ENCODE measurements at places on chromosomes 6 and 20.

- no peak for DNase-seq
Measured at GRCh38 chr6:44580901-44581300, 193.4 kb downstream of the CDC5L start.

DNA sequence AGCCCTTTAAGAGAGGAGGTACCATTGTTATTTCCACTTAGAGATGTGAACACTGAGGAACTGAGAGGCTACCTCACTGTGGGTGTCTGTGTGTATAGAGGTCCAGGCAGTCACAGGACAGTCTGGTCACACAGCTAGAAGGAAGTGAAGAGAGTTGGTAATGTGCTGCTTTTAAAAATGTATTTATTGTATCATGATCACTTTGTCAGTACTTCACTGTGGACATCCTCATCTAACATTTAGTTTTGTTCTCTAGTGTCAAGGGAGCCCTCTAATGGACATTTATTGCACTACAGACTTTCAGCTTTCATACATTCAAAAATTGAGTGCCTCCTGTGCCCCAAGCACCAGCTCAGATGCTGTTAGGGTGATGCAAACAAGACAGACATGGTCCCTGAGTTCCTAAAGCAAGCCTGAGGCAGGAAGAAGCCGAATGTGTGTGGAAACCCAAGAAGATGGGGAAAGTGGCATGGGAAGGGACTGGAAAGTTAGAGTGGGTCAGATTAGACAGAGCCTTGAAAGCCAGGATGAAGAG lies 123.0 kb downstream of the SLC16A10 start:
- no peak for DNase-seq

- DNase-seq = no peak
Measured at GRCh38 chr6:139763468-139764210, 389.2 kb upstream of the CITED2 start.

DNA sequence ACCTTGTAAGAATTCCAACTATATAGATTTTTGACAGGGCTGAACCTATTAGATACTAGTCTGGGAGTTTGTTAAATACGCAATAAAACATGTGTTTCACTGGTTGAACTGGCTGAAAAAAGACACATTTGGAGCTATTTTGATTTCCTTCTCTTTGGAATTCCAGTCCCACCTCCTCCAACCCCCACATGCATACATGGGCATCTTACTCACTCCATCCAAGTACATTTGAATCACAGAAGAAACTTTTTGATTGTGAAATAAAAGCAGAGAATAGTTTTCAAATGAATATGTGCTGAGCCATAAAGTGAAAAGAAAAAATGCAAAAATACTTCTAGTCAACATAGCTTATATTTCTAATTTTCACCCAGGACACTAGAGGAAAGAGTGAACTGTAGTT lies 33.9 kb upstream of the STXBP5 start:
- DNase-seq = no peak

GRCh38 chr6:105545947-105546731 lies 143.3 kb upstream of the PREP start:
- no peak for DNase-seq

- no peak for DNase-seq
Measured at GRCh38 chr6:40135491-40136072, 201.3 kb upstream of the MOCS1 start.

- no peak for DNase-seq
Measured at GRCh38 chr6:161498881-161499280, 225.0 kb upstream of the AGPAT4 start.

- no peak for DNase-seq
Measured at GRCh38 chr6:109466212-109466923, 10.8 kb upstream of the MICAL1 start.

GRCh38 chr6:39247667-39248194 lies 18.5 kb upstream of the KCNK5 start:
- DNase-seq = no peak

DNA sequence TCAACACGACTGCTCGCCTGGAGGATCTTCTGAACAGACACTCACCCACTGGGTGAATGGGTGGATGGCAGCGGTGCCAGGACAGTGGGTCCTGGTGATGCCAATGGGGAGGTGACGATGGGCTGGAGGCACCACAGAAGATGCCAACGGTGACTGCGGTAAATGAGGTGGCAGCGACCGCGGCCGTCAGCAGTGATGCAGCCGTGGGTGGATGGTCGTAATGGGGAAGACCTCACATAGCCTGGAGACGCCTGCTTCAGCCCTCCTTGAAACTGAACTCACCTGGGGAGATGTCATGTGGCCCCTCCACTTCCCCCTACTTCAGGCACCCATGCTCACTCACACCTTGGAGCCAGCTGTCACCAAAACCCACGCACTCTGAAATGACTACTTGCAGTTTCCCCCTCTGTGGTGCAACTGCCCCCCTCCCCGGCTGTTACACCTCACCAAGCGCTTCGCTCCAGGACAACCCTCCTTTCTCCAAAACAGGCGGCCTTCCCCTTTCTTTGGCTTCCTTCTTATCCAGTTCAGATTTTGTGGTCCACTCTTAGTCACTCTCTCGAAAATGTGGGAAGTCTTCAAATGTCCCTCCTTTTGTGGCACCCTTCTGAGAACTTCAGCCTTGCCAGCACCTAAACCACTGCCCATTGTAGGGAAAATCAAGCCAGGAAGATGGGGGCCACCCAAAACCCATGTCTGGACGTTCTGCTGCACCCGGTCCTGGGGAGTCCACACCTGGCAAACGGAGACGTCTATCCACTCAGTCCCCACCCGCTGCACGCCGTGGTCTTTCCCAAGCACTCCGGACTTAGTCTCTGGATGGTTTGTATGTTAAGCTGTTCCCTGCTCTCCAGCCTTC lies 10.4 kb upstream of the ABHD16B start:
- no peak for DNase-seq

DNA sequence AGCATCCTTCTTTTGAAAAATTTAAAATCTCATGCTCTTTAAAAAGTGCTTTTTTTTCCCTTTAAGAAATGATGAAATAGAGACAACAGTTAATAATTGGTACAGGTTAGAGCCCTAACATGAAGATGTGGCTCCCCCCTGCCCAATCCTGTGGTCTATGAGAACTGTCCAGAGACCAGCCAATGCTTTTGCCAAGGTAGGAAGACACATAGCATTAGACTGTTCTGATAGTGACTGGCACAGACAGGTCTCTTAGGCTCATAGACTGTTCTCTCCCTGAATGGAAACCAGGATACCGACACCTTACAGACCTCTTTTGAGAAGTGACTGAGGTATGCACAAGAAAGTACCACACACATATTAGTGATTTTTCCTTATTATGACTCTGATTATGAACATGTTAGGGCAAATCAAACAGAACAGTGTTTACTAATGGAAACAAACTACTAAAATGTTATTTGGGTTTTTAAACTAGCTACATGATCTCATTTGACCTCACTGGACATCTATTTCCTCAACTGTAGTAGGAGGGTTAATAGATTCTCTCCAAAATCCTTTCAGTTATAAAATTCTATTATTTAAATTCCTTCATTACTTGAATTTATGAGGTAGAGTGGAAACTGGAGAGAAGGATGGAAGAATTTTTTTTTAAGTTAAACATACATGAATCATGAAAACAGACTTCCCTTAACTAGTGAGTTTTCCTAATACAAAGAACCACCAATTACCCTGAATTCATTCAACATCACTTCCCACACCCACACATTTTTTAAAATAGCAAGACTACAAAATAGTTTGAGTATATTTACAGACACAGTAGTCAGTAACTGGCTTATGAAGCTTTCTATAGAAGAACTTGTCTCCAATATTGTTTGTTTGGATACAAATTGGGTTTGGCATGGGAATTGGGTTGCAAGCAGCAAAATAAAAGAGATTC lies 120.4 kb downstream of the OGFRL1 start:
- no peak for DNase-seq

DNA sequence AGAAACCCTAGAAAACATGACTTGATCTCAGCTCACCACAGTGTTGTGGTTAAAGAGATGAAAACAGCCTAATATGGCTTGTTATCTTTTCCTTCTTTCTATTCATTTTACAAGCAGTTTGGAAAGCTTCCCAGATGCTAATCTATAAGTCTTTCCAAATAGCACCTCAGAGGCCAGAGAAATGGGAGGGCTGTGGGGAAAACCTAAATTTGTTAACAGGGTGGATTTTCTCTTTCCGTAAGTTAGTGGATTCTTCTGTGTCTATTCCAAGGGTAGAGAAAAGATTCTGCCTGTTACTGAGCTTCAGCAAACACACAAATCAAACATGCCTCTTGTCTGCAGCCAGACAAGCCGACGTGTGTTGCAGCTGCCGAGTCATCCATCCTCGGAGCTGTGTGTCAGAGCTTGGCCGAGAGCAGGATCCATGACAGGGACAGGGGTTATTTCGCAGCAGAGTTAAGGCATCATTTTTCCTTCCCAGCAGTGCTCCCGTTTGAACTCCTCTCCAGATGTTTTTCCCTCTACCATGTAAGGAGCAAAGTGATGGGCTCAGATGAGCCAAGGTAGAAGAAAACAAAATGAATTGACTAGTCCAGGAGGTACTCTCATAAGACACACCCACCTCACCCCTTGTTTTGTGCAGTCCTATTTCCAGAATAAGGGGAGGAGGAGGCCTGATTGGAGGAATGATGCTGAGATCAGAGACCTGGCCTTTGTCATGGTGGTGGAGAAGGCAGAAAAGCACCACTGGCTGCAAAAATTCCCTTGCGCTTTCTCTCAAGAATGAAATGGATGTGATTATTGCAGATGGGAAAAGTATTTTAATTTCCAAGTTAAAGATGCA lies 560.0 kb downstream of the C6orf118 start:
- DNase-seq = no peak

- DNase-seq = no peak
Measured at GRCh38 chr20:62632575-62633090, 9.7 kb upstream of the SLCO4A1 start.

DNA sequence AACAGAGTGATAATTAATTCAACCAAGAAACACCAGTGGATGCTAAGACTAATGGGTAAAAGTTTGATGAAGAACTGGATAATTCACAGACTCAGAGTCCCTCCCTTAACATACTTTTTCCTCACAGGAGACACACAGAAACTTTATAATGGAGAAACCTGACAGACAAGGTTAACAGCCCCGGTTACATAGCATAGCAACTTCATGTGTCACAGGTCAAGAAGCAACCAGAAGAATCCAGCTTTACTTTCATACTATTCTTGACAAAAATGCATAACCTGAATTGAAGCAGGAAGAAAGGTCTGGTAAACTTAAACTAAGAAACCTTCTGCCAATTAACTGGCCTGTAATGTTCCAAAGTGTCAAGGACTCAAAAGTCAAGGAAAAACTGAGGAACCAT lies 375.9 kb downstream of the RNF144B start:
- no peak for DNase-seq

GRCh38 chr20:12821249-12821648 lies 187.5 kb upstream of the SPTLC3 start:
- no peak for DNase-seq

DNA sequence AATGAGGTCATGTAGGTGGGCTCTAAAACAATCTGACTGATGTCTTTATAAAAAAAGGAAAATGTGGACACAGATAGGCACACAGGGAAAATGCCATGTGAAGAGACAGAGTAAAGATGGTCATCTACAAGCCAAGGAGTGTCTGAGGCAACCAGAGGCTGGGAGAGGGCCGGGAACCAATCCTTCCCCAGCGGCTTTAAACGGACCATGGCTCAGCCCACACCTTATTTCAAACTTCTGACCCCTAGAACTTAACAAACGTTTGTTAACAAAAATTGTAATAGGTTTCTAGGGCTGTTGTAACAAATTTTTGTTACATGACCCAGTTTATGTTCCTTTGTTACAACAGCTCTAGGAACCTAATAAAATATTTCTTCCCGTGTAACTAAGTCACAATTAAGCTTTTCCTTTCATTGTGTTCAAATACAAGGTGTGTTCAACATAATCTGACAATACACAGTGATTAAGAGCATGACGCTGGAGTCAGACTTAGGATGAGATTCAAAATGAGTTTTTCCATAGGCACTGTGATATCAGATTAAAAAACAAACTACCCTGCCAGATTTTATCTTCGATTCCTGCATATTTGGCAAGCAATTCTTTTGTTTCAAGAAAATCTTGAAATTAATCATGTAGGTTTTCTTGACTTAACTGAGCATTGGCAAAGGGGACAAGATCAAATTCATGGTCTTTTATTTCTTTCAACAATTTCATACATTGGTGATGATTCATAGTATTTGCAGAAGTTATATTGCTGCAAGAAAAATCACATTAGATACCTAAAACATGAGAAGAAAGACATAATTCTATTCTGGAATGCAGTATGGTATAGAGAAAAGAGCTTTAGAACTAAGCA lies 169.5 kb upstream of the RIPOR2 start:
- no peak for DNase-seq

GRCh38 chr6:35993150-35993549 lies 31.3 kb downstream of the SLC26A8 start:
- no peak for DNase-seq

DNA sequence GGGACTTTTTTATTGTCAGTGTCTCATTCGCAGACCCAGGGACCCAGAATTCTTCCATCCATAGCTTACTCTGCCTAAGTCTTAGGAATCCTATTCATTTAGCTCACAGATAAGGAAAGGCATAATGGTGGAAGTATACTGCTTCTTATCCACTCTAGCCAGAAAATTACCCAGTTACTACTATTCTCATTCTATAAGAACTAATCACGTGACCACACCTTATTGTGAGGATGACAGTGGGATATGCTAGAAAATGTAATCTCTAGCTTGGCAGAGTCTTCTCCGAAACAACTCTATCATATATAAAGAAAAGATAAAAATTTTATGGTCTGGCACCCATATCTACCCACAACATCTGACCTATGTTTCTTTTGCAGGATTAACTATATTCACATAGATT lies 21.2 kb downstream of the TFAP2D start:
- DNase-seq = no peak

DNA sequence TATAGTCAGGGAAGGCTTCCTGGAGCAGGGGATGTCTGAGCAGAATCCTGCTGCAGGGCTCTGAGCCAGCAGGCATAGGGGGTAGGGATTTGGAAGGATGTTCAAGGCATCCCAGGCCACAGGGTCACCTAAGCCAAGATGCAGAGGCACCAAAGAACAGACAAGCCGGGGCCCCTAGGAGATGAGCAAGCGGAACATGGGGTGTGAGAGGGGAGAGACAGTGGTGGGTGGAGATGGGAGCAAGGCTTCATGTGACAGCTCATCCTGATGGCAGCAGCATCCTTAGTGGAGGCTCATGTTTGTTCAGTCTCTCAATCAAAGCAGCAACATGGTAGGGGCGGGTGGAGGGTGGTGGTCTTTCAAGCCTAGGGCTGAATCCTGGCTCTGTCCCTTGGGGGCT lies 29.8 kb upstream of the TCP11 start:
- DNase-seq = no peak

DNA sequence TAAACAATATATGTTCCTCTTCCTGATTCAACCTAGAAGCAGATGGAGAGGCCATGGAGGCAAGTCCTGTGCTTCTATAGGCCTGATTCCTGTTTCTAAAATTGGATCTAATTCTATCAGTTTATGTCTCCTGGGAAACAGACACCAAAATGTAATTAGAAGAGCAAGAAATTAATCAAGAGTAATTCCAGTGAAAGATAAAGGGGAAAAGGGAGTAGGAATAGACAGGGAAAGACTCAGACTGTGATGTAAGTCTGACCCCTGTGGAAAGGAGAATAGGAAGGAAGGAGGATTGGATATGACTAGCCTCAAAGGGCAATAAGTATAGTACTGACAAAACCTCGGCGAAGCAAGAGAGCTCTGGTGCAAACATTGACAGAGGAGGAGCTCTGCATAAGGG lies 33.9 kb upstream of the FBXO30 start:
- DNase-seq = no peak

- DNase-seq = no peak
Measured at GRCh38 chr6:29675561-29675960, 5.4 kb downstream of the ZFP57 start.

GRCh38 chr6:169177516-169178166 lies 76.0 kb downstream of the THBS2 start:
- no peak for DNase-seq
